ENCODE measurements at places on chromosomes 6 and 20.

DNA sequence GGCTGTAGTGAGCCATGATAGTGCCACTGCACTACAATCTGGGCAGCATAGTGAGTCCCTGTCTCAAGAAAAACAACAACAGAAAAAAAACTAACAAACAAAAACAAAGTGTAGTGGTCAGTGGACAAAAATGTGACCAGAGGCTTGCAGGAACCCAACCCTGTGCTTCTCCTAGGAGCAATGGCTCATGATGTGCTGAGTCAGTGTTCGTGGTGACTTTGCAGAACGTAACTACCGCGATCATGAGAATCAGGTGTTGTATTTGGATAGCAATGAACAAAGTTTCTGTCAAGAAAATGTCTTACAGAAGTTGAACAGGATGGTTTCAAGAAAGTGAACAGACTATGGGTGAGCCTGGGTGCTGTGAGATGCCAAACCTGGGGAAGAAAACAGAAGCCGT is 18.5 kb upstream of the FOXC1 start:
- DNase-seq = no peak

DNA sequence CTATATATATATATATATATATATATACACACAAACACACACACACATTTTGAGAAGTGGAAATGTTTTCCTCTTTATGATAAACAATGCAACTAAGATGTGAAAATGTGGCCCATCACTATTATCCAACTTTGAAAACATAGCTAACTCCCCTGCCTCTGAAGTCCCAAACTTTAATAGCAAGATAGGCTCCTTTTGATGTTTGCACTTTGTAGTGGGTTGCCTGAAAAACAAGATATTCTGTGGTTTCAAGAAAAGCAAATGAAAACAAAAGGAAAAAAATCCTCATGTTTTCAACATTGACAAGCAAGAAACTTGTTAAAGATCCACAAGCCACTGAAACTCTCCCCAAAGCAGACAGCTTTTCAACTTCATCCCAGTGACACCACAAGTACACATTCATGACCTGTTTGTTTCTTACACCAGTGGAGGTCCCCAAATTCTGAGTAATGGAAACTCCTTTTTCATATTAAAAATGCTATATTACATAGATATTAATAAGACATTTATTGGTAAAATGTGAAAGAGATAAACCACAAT is 90.0 kb downstream of the IPCEF1 start:
- no peak for DNase-seq

GRCh38 chr6:22755605-22756004 is 186.2 kb downstream of the HDGFL1 start:
- DNase-seq = no peak

- DNase-seq = no peak
Measured at GRCh38 chr6:138275976-138276375, 57.7 kb upstream of the PBOV1 start.

DNA sequence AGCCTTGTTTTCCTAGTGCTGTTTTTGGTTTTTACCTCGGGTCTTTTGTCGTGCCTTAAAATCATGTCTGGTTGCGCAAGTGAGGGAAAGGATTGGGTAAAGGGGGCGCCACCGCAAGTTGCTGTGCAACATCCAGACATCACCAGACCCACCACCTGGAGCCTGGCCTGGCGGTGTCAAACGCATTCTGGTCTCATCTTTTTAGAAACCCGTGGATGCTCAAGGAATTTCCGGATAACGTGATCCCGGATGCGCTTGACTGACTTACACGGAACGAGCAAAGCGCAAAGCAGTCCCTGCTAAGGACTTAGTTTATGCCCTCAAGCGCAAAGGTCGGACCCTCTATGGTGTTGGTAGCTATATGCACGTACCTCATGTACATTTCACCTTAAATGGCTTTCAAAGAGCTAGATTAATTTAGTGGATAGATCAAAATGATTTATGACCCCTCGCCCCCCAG is 105.2 kb downstream of the OR2B2 start:
- peak; percentile 36 for DNase-seq

GRCh38 chr20:14644306-14645097 is 307.1 kb upstream of the FLRT3 start:
- no peak for DNase-seq

- DNase-seq = no peak
Measured at GRCh38 chr20:2707353-2708072, 14.9 kb downstream of the EBF4 start.

- DNase-seq = no peak
Measured at GRCh38 chr6:168190014-168190405, 111.0 kb upstream of the FRMD1 start.
